ENCODE measurements at places on chromosomes 3 and 15. TPM values are rescaled to one million over a fixed set of nuclear protein-coding genes. Genes with fewer than 3 reads are reported as not detected.

KBTBD13 gene
- total RNA-seq: not detected

EFCC1 gene
- 0.25 TPM for total RNA-seq

GOLGA8J gene
- total RNA-seq: not detected

- no peak for DNase-seq
These were observed 30.2 kb downstream of the NPTN start for GRCh38 chr15:73602992-73603391.

- no peak for DNase-seq
These were observed 14.2 kb downstream of the ATXN7 start for GRCh38 chr3:63877737-63878393.

GRCh38 chr3:126501054-126501453 is 16.5 kb downstream of the UROC1 start:
- DNase-seq: no peak

DNA sequence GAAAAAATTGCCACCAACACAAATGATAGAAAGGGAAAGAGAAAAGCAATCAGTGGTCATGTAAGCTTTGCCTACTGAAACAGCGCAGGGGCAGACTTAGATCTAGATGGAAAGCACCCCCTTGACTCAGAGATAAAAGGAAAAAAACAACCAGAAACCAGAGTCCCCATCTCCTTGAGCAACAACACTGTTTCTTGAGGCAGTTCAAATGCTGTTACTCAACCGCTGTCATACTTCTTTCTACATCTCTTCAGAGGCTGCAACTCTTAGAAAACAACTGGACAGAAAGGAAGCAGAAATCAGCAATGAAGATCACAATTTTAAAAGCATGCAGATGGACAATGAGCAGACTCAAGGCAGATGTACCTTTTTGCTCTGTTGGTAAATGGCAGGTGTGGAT is 36.5 kb downstream of the FSIP1 start:
- no peak for DNase-seq

DNA sequence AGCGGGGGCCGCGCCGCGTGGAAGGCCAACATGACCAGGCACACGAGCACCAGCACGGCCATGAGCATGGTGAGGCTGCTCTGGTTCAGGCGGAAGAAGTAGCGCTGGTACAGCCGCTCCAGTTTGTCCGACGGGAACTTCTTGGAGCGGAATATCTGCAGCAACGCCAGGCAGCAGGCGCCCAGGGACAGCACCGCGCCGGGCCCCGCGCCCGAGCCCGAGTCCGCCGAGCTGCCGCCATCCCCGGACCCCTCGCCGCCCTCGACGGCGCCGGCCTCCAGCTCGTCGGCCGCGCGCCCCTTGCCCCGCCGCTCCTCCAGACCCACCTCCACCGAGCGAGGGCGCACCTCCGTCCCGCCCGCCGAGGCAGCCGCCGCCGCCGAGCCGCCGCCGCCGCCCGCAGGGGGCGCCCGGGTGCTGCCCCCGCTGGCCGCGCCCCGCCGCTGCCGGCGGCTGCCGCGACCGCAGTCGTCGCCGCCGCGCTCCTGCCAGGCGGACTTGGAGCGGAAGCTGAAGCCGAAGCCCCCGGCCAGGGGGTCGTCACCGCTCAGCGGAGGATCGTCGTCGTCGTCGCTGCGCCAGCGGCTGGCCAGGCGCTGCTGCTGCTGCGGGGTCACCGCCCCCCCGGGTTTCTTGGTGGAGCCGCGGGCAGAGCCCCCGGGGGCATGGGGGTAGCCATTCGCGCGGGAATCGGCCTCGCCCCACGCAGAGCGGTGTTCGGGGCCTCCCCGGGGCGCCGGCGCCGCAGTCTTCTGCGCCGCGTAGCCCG is 957 bp downstream of the ADCY5 start:
- DNase-seq: no peak

- no peak for DNase-seq
These were observed 2.6 kb downstream of the SLITRK3 start for GRCh38 chr3:165193366-165194254.

- DNase-seq: no peak
These were observed 846 bp upstream of the POLG start for GRCh38 chr15:89335298-89336041.

DNA sequence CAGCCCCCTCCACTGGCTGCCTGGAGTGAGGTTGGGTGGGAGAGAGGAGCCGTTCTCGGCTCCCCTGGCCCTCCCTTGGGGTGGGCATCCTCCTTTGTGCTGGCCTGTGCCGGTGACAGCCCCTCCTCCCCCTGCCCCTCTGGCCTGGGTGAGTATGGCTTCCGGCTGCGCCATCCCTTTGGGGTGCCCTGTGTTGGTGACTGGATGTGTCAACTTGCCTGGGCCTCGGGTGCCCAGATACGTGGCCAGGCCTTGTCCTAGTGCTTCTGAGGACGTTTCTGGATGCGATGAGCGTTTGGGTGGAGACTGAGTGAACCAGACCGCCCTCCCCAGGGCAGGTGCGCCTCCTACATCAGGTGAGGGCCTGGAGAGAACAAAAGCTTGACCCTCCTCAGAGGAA is 59.7 kb downstream of the PLXNA1 start:
- no peak for DNase-seq

All from HT-29 (cell line).